ENCODE measurements at places on chromosomes 12 and 14.

- no peak for DNase-seq
Measured at GRCh38 chr14:104321802-104322130, 183.4 kb downstream of the KIF26A start.

DNA sequence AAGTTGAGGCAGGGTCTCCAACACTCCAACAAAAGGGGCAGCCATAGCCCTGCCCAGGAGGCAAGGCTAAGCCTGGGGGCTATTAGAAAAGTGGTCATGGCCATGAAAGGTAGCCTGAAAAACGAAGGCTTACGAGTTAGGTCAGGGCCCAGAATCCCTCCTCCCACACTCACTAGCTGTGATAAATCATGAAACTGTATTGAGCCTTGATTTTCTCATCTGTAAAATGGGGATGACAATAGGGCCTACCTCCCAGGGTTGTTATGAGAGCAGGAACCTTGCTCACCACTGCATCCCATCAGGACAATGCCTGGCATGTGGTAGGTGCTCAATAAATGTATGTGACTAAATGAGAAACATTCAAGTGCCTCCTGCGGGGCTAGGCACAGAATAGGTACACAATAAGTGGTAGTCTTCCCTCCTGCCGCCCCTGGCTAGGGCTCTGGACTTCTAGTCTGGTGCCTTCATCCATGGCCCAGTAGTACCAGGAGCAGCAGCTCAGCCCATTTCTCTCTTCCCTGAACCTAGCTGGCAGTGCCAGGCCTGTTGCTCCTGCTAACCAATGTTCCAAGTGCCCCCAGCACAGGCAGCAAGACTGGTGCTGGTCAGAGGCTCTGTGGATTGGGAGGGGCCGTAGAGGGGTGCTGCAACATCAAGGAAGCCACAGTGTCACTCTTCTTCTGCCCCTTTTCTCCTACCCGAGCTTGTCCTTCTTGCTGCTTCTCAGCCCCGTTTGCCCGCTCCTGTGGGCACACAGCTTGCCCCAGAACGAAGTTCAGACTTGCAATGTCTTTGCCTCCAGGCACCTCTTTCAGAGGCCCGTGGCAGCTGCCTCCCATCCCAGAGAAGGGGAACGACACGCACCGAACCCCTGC, 7.8 kb downstream of the PGF start:
- no peak for DNase-seq

DNA sequence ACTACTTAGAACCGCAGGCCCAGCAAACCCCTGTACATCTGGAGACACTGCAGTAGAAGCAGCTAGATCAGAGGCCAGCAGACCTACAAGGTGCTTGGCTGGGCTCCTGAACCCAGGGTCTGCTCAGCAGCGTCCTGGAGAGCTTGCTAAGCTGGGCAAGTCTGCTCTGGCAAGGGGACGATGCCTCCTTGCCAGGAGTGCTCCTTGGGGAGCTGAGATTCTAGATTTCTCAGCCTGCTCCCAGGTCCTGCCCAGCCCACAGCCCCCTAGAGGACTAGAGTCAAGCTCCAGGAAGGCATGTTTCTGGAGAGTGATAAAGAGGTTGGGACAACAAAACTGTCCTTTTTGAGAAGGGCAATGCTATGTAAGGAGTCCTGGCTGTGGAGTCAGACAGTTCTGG, 60.3 kb downstream of the HSPB8 start:
- no peak for DNase-seq

- DNase-seq = no peak
Measured at GRCh38 chr12:75657831-75658230, 146.4 kb upstream of the KRR1 start.

GRCh38 chr14:21268617-21269251, 508 bp downstream of the HNRNPC start:
- no peak for DNase-seq

- DNase-seq = no peak
Measured at GRCh38 chr12:117744418-117744817, 224.4 kb downstream of the KSR2 start.

DNA sequence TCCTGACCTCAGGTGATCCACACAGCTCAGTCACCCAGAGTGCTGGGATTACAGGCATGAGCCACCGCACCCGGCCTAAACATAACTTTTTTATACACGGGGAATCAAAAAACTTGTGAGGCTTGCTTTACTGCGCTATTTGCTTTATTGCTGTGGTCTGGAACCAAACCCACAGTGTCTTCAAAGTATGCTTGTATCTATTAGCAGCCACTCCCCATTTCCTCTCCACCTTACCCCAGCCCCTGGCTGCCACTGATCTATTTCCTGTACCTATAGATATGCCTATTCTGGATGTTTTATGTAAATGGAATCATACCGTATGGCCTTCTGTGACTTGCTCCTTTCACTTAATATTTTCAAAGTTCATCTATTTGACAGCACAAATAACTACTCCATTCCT, 233.4 kb downstream of the BMP4 start:
- DNase-seq = no peak

DNA sequence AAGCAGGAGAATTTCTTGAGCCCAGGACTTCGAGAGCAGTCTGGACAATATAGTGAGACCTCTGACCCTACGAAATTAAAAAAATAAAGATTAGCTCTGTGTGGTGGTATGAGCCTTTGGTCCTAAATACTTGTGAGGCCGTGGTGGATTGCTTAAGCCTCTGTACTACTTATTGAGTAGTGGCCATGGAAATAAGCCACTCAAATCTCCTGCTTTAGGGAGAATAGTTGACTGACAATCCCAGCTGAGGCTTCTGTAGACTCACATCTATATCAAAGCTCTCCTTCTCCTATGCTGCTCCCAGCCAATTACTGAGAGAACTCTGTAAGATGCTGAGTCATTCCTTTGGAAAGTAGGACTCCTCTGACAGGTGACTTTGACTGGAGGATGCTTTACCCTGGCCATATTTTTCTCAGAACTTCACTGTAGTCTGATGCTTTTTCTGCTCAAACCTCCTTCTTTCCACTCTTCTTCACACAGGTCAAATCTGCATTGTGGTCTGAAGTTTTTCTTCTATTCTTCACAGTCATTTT, 420.2 kb downstream of the SLC6A15 start:
- DNase-seq = no peak

GRCh38 chr12:3929875-3930615, 56.8 kb upstream of the PARP11 start:
- DNase-seq = no peak

- DNase-seq = no peak
Measured at GRCh38 chr14:45799511-45799910, 546.5 kb upstream of the MIS18BP1 start.

DNA sequence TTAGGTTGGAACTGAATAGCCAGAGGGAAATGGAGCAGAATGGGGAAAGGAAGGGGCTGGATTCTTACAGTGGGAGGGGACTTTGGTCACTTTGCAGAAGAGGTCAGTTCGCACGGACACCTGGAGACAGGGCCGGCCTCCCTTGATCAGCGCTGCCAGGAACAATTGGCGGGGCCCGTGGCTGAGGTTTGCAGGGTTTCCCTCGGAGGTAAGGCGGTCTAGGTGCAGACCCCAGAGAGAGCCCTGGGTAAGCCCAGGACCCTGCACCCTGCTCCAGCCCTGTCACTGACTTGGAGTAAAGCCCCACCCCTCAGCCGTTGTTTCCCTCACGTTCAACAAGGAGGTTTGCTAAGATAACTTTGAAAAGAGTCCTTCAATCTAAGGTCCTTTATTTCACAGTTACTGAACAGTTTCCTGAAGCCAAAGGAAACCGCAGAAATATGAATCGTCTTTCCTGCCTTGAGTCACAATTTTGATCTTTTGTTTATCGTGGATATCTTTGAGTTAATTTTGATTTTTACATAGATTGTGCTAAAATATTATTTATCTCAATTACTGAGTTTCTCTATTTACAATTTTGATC, 231.4 kb upstream of the RTL1 start:
- no peak for DNase-seq

DNA sequence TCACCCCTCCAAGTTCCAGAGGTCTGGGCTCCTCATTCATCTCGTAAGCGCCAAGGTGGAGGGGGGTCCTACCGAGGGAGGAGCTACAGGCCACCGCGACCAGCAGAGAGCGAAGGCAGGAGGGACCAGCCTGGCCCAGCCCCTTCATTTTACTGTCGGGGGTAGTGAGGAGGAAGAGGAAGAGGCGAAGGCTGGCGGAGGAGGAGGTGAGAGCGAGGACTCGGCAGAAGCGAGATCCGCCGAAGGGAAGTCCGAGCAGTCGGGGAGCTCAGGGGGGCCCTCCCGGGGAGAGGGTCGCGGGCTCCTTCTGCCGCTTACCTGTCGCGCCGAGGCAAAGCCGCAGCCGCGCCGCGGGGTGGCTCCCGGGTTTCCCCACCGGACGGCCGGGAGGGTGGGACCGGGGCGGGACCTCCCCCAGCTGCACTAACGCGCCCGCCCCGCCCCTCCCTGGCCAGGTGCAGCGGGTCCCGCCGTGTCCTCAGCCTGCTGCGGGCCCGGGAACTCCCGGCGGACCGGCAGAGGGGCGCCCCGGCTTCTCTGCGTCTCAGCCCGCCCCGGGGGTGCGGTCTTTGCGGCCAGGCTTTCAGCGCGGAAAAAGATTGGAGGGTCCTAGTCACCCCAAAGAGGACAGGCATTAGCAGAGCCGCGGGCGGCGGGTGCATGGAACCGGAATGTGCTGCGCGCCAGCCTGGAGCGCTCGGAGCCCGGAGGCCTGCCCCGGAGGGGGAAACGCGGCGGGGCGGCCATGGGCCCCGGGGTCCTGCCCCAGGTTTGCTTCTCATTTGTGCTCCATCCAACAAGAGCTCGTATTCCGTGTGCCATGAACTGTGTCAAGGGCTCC, at the start of gene GALNT6:
Gene GALNT6 (minus strand): TSS at position 124 of the 841 bp plus-strand sequence. CDS start 11,625 bp downstream, outside the sequence.
- DNase-seq = no peak

GRCh38 chr14:82366803-82367202, 833.1 kb upstream of the SEL1L start:
- DNase-seq = no peak

DNA sequence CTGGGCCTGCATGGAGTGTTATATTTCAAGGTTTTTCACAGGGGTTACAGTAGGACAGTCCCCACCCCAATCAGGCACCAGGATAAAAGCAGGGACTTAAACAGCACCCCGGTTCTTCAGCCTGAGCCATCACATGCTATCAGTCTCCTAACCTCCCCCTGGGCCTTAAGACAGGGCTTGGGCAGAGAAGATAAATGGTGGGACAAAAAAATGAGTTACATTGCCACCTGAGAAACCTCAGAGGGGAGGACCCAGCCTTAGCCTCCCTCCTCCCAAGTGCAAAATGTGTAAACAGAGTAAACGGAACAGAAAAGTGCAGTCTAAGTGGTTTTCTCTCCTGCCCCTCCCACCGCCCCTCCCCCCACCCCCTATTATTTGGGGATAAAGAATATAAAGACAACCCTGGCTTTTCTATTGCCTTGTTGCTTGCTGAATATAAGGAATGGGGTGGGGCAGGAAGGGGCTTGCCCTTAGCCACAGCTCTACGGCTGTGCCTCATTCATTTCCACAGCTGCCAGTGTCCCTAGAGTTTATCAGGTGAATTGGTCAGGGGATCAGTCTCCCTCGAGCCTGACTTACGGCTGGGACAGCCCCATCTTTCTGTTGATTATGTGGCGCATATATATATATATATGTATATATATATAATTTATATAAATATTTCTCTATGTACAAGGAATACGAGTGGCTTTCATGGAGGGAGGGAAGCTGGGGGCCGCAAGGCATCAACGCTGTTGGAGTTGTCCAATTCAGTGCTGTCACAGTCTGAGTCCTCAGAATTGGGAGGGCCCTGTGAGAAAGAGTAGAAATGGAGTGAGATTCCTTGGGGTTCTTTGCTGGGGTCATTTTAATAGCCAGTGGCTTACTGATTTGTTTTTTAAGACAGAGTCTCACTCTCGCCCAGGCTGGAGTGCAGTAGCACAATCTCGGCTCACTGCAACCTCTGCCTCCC, 18.5 kb downstream of the MAP3K12 start:
- DNase-seq = no peak

DNA sequence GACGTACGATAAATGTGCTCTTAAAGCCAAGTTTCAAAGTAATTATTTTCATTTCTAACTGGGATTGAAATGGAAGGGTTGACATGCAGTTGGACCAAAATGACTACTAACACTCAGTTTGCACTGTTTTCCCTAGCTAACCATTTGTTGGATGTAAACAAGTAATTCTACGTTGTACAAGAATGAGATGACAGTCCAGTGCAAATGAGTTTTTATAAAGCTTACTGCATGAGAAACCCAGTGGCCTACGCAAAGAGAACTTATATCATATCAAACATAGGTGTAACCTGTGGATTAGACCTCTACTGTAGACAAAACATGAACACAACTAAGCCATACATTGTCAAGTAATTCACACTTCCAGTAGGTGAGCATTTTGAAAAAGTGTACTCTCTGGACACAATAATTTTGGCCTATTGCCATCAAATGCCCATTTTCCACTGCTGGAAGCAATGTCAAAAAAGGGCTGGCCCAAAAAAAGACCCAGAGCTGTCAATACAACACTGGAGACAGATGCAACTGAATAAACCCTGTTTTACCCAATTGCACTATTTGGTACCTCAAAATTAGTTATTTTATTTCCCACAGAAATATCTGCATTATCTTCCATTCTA, 12.8 kb downstream of the SLC38A2 start:
- no peak for DNase-seq

Measured in NCI-H2081 treated with DMSO at 0.1 percent for 48 hours (cell line).